CD4-positive, alpha-beta T cell treated with Interleukin-17A for 1 hour (primary cell): ENCODE measurements at places on chromosomes 2 and 18.
A peak's percentile ranks its signal among the peaks of the same experiment; 100 is the strongest.

DNA sequence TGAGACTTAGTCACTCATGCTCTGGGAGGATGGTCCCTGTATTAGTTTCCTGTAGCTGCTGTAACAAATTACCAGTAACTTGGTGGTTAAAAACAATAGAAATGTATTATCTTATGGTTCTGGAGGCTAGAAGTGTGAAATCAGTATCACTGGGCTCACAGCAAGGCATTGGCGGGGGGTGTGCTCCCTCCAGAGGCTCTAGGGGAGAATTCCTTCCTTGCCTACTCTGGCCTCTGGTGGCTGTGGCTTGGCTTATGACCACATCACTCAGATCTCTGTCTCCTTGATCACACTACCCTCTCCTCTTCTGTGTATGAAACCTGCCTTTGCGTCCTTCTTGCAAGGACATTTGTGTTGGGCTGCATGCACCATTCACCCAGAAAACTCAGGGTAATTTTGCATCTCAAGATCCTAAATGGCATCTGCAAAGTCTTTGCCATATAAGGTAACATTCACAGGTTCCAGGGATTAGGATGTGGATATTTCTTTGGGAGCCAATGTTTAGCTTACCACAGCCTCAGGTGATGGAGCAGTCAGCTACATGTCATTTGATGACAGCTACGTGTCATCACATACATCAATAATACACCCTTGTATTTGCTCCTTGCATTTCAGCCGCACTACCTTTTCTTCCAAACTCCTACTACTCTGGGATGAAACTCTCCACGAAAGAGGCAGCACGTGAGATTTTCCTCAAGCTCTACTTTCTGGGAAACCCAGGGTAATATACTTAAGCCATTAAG lies 49.6 kb upstream of the POU3F3 start:
- no peak for DNase-seq

GRCh38 chr18:45111502-45111848 lies 430.8 kb downstream of the SETBP1 start:
- no peak for DNase-seq

DNA sequence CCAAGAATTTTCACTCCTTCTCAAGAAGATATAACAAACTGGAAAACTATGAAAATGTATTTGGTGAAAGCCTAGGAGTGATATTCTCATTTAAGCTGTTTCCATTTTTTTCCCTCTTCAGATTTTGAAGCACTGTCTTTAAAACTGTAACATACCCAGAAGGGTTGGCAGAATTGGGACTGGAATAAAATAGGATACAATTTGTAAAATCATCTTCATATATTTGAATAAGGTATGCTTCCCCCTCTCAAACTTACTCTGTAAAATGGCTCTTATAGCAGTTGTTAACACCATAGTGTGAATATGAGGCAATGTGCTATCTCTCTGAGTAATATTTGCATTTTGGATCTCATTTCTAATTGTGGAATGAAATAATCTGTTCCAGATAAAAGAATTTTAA lies 676.4 kb downstream of the ARHGAP15 start:
- no peak for DNase-seq

- DNase-seq: no peak
These were observed 413 bp upstream of the CHMP3 start for GRCh38 chr2:86563650-86564061.

DNA sequence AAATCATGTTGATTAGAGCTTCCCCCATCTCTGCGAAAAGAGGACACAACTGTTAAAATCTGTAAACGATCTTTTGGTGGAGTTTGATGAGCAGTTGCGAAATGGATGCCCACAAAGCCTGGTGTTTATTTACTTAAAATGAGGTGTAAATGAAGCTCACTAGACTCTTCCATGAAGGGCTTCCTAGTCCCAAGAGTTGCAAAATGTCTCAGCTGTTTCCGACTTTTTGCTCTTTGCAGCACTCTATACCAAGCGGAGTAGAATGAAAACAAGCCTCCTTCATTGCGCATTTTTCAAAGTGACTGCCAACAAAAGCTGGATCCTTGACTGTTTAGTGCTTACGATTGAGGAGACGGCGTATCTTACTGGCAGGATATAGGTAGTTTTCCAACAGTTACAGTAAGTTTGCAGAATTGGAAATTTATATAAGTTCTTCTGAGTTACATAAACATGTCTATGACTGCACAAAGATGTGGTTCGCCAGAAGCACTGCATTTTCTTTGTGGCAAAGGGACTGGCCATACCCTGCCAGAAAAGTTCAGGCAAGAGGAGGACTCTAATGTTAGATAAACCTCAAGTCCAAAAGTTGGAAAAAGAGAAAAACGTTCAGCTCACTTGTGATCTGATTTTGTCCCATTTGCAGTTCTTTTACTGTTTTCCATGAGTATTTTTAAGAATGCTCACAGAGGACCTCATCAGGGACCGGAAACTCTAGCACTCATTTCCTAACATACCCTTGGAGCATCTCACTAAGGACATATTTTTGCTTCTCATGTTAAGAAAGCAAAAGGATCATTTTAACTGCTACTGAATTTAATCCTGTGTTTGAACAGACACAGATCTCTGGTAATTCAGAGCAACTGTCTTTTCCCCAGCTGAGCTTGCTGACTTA lies 42.7 kb downstream of the COLEC12 start:
- no peak for DNase-seq

DNA sequence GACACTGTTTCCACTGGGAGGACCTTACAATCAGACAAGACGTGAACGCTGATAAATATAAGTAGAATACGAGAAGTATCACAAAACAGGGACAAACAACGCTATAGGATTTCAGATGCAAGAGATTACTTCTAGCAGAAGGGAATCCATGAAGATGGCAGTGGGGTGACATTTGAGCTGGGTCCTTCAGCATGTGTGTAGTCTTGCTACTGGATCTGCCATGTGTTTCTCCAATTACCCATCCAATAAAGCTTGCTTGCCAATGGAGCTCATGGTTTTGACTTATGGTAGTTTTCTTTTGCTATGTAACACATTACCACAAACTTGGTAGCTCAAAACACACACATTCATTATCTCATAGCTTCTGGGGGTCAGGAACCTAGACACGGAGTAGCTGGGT lies 32.8 kb upstream of the LGALSL start:
- no peak for DNase-seq

GRCh38 chr2:234454433-234454832 lies 42.4 kb downstream of the ARL4C start:
- peak; percentile 71 for DNase-seq

GRCh38 chr18:3002732-3003131 lies 10.2 kb downstream of the LPIN2 start:
- no peak for DNase-seq

DNA sequence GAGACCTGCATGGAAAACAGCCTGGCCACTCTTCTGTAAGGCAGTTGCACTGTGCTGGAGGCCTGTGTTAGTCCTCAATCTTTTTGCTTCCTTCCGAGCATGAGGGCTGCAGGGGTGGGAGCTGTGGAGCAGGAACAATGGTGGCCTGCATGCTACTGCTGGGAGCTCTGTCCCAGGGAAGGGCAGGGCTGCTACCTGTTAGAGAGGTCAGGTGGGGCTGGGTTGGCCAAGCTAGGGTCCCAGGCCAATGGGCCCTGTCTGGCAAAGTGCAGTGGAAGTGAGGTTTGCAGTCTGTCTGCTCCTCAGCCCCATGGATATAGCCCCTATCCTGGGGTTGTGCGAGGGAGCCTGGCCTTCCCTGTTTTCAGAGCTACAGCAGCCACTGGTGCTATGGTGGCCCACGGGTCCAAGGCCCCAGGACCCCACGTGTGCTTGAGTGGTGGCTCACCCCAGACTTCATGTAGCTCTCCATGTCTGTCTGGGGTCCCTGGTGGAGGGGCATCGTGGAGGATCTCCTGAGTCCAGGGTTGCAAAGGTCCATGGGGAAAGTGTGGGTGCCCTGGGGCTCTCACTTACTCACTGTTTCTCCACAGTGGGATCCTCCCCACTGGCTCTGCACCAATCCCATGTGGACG lies 1212.6 kb upstream of the NXPH2 start:
- DNase-seq: no peak

DNA sequence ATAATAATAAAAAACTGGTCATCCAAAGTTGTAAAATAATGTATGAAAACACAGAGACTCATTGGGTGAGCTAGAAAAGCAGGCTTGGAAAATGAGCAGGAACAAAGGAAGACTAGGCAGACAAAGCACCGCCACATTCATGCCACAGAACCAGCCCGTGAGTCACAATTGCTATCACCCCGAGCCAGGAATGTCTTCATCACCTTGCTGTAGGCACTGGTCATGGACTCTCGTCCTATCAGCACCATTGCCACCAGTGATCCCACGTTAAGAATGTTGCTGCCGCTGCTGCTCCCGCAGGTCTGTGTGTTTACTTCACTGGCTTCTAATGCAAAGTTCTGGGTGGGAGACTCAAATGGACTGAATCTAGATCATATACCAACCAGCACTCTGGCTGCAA lies 417.9 kb downstream of the PID1 start:
- DNase-seq: no peak

DNA sequence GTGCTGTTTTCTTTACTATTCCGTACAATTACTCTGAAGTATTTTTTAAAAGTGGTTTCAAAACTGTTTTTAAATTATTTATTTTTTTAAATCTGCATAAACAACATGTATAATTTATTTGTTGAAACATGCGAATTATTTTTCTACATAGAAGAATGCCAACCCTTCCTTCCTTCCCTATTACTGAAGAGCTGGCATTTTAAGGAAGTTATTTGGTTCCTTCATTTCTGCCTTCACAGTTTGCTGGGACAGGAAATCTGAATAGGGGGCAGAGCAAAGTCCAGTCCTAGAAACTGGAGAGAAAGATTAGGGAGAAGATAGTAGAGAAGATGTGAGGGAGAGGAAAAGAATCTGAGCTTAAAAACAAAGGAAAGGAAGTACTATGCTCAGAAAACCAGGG lies 146.7 kb upstream of the ACVR2A start:
- DNase-seq: no peak

GRCh38 chr2:99682275-99683060 lies 192.7 kb upstream of the REV1 start:
- no peak for DNase-seq

DNA sequence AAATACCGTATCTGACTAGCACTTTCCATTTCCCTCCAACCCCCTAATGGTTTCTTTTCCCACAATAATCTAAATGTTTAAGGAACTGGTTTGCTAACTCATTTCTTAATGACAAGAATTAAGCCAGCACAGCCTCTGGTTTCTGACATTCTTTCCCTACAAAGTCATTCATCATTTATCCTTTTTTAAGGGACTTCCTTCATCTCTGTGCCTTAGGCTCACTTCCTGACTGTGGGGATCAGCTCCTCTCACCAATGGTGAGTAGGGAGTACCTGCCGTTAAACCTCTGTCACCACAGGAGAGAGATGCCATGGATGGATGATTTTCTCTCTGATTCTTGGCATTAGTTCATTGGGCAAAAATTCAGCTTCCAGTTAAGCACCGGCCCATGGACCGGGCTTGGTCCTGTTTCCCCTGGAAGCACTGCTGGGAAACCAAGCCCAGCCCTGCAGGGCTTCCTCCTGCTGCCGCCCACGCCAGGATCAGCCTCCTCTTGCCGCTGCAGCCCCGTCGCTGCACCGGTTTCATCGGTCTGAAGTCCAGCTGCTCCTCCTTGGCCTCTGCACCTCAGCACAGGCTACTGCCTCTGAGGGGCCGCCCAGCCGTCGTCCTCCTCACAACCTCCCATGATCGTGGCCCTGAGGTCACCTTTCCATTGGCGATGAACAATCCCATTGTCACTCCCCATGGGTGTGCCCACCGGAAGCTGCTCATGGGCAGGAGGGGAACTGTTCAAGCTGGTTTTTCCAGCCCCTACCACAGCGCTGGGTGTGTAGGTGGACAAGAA lies 64.0 kb upstream of the ZNF516 start:
- no peak for DNase-seq

DNA sequence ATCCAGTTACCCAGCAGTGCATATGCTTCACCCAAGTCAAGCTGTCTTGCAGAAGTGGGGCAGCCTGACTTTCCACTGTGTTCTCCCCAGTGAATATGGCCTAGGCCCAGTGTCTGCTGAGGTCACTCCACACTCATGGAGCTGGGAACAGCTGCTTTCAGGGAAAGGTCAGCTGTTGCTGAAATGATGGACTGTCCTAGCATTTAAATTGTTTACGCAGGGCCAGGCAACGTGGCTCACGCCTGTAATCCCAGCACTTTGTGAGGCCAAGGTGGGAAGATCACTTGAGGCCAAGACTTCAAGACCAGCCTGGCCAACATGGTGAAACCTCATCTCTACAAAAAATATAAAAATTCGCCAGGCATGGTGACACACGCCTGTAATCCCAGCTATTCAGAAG lies 86.5 kb downstream of the LIPG start:
- DNase-seq: no peak

DNA sequence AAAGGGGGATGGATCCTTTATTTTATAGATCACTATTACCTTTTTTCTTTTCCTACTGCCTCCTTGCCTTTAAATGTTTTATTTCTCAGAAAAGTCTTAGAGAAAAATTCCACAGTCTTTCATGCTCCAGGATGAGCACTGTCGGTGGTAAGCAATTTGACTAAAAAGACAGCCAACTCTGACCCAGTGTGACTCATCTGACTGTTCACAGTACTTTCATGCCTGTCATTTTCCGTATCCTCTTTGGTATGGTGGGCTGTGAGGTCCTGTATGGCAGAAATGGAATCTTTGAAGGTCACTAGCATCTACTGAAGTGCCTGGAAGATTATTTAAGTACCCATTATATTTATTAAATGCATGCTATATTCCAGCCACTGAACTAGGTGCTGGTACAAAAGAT lies 2.1 kb upstream of the RFTN2 start:
- DNase-seq: no peak

- DNase-seq: no peak
These were observed 34.7 kb downstream of the RALB start for GRCh38 chr2:120287183-120288015.

DNA sequence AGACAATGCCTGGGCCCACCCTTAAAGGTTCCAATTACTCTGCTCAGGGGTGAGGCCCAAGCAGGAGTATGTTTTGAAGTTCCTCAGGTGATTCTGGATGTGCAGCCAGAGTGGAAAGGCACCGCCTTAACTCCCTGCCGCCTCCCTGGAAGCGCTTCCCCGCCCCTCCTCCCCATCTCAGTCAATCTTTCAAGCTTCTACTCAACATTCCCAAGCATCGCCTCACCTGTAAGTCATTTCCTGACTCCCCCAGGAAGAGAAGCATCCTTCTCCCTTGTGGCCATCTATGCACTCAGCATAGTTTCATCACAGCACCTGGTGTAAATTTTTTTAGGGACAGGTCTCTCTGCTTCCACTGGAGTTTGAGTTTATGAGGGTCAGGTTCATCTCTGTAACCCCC lies 67.5 kb downstream of the MYL12B start:
- DNase-seq: no peak

GRCh38 chr2:112006076-112006410 lies 49.0 kb upstream of the TMEM87B start:
- peak; percentile 7 for DNase-seq
